Activated CD4-positive, alpha-beta T cell treated with anti-CD3 and anti-CD28 coated beads, Interleukin-2, amount 10 ng/mL, durations not matched to agents 7 days and 5 days (primary cell): ENCODE measurements at places on chromosomes 4 and X.

GRCh38 chr4:166491635-166492034 is 618.6 kb downstream of the TLL1 start:
- no peak for DNase-seq

GRCh38 chrX:53474707-53475106 is 40.5 kb upstream of the HSD17B10 start:
- DNase-seq, result no peak

- DNase-seq, result no peak
Observed at GRCh38 chr4:142353149-142353738, 492.9 kb downstream of the INPP4B start.

- no peak for DNase-seq
Observed at GRCh38 chr4:75235359-75235951, 278.7 kb downstream of the RCHY1 start.

DNA sequence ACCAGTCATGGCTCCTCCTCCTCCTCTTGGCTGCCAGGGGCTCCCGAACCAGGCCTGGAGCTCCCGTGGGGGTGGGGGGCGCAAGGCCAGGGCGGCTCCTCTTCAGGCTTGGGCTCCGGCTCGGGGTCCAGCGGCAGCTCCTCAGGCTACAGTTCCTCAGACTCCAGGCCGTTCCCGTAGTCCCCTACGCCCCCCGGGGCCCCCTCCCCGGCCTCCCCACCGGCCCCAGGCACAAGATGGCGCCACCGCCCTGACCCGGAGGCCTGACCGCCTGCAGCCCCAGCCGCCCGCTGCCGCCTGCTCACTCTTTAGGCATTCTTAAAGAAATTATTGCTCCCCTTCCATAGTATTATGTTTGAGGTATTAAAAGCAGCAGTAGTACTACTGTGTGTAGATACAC is 54.5 kb downstream of the TAF1 start:
- no peak for DNase-seq

- DNase-seq, result no peak
Observed at GRCh38 chrX:11757719-11758399, at the start of gene MSL3. Gene MSL3, plus strand, starts transcription at chrX:11758237. Its CDS starts 27 bp downstream, at chrX:11758264.

- DNase-seq, result no peak
Observed at GRCh38 chr4:8152865-8153257, 5.8 kb downstream of the ABLIM2 start.

- DNase-seq, result peak; percentile 74
Observed at GRCh38 chr4:120071192-120071795, 4.6 kb upstream of the MAD2L1 start.

DNA sequence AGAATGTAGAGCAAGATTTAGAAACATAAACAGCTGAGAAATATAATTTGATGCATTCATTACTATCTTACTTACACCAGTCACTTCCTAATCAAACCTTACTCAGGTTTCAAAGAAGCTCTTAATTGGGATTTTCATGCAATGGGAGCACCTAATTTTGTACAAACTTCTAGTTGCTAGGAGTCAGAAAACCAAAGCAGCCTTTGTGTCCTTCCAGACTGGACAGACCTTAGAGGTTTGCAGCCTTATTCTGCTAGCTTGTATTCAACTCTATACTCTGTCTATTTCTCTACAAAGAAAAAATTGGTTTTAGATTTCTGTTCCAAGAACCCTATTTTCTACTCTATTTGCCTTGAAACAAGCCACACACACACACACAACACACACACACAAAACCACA is 19.4 kb downstream of the GABRA2 start:
- DNase-seq, result no peak

DNA sequence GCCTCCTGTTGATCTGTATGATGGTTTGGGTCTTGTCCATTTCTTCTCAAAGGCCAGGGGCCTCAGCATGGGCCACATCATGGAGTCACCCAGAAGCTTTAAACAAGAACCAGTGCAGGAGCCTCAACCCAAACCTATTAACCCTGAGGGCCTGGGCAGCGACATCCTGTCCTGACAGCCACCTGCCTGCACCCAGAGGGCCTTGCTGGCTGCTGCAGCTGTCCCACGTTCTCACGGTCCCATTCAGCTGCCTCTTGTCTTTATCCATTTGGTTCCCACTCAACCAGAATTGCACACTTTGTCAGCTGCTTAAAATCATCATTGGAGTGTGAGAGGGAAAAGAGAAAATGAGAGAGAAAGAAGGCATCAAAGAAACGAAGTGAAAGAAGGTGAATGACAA is 21.6 kb downstream of the C4orf50 start:
- no peak for DNase-seq

DNA sequence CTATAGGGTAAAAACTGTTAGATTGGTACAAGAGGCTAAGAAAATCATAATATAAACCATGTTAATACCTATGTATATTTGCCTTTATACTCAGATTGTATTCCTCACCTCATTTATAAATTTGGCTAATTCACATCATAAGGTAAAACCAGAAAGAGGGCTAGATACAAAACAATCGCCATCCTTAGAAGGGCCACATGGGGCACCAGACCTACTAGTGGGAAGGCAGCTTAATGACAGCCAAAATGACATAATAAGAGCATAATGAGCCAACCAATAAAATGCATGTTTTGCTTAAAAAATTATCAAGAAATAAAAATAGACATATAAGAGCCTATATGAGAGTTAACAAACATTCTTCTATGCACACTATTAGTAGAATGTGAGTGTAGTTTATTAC is 107.3 kb upstream of the PRDX4 start:
- DNase-seq, result no peak

DNA sequence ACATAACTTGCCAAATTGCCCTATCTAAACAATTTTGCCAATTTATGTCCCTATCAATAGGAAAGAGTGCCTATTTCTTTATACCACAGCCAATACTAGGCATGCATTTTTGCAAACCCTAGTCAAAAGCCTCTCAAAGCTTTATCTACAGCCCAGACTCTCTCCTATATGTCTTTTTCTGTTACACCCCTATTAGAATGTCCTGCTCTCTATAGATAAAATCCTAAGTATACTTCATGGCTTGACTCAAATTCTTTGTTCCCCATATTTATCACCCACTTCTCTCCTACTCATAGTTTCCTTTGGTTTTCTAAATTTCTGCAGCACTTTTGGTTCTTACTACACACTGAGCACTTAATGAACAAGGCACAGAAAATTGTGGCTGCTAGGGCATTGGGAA is 38.0 kb downstream of the NUP62CL start:
- no peak for DNase-seq

DNA sequence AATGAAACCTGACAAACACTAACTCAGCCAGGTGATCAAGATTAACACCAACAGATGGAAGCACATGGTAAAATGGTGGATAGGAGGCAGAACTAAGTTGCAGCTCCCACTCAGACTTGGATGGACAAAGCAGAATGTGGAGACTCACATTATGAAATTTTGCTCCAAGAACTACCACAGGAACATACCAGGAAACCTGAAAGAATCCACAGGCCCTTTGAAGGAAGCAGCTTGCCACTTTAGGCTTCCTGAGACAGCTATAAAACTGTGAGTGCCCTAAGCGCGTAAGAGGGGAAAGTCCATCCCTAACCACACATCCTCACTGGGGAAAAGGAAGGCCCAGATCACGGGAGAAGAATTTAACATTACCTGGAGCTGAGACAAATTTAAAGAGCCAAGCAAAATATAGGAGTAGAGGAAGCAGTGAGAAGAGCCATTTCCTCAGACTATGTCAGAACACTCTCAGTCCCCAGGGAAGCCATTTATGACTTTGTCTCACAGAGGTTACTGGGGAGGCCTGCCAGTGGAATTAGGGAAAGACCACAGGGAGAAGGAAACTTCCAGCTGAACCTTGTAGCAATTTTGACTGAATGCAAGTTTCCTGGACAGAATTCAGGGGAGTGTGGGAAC is 224.5 kb downstream of the TEX13C start:
- no peak for DNase-seq

DNA sequence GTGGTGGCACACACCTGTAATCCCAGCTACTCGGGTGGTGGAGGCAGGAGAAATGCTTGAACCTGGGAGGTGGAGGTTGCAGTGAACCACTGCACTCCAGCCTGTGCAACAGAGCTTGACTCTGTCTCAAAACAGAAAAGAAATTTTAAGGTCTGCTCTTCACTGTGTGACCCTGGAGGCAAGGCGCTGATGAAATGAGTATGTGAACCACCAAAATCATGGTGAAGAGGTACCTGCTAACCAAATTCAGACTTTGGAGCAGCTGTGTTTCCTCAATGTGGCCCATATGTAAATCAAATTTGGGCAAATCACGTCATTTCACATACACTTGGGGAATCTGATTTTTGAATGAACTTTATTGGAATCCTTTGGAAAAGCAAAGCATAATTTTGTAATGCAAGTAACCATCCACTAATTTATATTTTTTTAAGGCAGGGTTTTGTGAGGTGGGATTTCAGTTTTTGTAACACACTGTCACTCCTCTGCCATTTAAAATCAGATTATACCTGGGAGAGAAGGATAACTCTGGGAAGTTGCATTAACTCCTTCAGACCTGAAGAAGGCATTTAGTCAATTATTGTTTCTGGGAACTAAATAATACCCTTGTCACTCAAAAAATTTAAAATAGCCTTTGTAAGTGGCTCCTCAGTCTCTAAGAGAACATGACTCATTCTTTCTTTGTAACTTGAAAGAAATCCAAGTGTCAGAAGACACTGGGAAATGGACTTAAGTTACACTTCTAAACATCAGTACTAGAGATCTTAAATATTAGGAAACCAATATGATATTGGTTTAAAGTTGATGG is 24.0 kb downstream of the DOCK11 start:
- DNase-seq, result no peak

- no peak for DNase-seq
Observed at GRCh38 chrX:154068560-154068959, 29.0 kb downstream of the MECP2 start.

- no peak for DNase-seq
Observed at GRCh38 chrX:150664290-150664689, 28.9 kb upstream of the MTMR1 start.

DNA sequence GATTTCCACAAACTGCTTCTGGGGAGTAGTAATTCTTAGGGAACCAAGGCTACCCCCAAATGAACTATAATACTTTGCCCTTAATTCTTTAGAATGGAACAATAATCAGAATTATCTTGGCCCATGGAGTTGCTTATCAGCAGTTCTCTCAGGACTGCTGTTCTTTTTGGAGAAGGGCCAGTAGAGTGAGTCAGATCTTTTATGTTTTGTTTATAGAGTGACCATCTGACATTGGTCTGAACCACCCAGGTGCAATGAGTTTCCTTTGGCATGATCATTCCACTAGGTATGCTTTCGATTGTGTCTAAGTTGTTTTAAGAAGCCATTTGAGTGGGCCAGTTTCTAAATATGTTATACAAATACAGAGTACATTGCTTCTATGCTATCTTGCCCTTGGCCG is 31.8 kb downstream of the PRRG1 start:
- DNase-seq, result no peak

DNA sequence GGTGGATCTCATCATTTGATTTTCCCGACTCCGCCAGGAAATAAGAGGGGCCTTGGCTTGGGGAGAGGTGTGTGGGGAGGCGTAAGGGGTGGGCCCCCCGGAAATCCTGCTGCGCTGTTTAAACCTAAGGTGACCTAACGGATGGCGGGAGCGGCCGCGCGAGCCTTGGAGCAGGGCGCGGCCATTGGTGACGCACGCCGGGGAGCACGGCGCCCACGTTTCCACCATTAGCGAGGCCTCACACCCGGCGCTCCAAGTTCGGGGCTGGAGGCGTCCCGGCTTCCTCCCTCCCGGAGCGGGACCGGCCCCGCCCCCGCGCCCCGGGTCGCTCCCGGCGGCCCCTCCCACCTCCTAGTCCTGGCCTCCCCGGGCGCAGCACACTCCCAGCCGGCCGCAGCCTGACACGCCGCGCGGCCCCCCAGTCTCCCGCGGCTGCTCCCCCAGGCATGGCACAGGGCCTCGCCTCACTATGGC is at the start of gene SMS:
Gene SMS (plus strand): TSS at position 354 of the 474 bp plus-strand sequence. CDS start 116 bp downstream, at position 470.
- DNase-seq, result peak; percentile 33

- no peak for DNase-seq
Observed at GRCh38 chr4:150662686-150663085, 80.7 kb downstream of the MAB21L2 start.

DNA sequence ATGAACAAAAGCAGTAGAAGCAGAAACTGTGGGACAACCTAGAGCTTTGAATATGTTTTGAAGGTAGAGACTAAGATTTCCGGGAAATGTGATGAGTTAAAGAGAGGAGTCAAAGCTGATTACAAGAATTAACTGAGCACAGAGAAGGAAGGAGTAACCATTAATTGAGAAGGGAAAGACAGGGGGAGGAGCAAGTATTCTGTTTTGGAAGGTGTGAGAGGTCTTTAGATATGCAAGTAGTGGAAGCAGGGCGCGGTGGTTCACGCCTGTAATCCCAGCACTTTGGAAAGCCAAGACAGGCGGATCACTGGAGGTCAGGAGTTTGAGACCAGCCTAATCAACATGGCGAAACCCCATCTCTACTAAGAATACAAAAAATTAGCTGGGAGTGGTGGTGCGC is 171.5 kb downstream of the FSTL5 start:
- DNase-seq, result no peak

GRCh38 chrX:53479301-53479700 is 45.1 kb upstream of the HSD17B10 start:
- no peak for DNase-seq
